ENCODE measurements at places on chromosomes 11 and 22.

DNA sequence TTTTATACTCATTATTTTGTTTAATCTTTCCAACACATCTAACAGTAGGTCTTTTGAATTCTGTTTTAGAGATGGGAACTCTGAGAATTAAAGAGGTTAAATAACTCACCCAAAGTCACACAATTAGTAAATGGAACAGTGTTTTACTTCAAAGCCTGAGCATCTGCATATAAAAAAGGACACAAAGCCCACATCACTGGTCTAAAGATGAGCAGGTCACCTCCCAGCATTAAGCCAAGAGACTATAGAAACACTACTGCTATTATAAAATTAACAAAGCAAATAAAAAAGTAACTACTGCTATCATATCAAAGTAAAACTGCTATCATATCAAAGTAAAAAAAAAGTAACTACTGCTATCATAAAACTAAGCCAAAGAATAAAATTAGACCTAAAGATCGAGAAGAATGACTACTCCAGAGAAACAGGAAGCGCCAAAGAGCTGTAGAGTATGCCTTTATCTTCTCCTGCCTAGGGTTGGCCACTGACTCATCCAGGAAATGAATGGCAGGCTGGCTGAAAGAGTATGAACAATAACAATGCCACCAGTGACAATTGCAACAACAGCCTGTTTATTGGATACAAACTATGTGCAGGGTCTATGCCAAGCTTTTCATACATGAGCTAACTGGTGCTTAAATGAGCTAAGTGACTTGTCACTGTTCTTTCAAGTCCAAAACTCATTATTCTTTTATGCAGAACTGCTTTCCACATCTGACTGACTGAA is 1153.0 kb upstream of the TENM4 start:
- DNase-seq = no peak

DNA sequence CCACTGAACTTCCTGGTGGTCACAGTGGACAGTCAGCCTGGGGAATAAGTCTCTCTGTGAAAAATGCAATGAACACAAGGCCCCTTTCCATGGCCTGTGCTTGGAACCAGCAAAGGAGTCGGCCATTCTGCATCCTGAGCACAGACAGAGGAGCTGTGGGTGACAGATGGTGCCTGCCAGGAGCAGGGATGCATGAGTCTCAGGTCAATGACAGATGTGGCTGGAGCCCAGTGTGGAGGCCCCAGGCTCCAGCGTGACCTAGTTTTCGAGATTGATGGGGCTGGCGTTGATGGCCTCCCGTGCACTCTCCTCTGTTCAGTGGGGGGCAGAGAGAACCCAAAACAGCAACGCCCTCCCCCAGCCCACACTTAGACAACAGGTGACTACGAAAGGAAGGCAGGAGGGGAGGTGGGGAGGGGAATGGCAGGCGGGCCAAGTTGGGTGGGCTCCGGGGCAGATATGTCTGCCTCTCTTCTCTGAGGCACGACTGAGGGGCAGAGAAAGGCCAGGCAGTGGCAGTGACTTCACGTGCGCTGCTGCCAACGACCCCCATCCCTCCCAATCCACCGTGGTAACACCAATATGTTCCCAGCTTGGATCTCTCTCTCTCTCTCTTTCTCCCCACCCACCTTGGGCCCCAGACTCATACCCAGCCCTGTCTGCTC is 34.4 kb upstream of the CD5 start:
- DNase-seq = no peak

GRCh38 chr11:19693146-19693545 is 19.5 kb upstream of the NAV2 start:
- DNase-seq = no peak

GRCh38 chr11:122837528-122838346 is 563 bp upstream of the CRTAM start:
- DNase-seq = no peak
